B cell (primary cell): ENCODE measurements at places on chromosomes 11 and 22. TPM values are rescaled to one million over a fixed set of nuclear protein-coding genes. Genes with fewer than 3 reads are reported as not detected.

DNA sequence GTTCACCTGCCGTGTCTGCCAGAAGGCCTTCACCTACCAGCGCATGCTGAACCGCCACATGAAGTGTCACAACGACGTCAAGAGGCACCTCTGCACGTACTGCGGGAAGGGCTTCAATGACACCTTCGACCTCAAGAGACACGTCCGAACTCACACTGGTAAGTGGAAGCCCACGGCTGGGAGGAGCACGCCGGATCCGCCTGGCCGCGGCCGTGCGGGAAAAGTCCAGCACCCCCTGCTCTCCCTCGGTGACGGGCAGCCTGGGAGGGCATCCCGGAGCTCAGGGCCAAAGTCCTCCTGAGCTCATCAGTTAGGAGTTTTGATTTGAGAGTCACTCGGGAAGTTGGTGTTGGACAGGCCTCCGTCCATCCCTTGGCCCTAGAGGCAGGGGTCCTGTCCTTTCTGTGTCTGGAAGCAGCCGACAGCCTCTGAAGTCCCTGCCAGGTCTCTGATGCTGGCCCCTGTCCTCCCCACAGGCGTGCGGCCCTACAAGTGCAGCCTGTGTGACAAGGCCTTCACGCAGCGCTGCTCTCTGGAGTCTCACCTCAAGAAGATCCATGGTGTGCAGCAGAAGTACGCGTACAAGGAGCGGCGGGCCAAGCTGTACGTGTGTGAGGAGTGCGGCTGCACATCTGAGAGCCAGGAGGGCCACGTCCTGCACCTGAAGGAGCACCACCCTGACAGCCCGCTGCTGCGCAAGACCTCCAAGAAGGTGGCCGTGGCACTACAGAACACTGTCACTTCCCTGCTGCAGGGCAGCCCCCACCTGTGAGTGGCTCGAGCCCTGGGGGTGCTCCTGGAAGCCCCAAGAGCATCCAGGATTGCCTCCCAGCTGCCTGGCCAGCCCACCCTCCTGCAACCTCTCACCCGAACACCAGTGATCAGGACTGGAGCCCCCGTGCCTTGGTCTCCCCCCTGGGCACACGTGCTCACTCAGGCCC, 8.0 kb downstream of the OVOL1 start:
- DNase-seq = no peak
- H3K27ac ChIP-seq = no peak overlapping the region
- H3K27me3 ChIP-seq = peaks cover 41% of the 10 kb centered on the region

DNA sequence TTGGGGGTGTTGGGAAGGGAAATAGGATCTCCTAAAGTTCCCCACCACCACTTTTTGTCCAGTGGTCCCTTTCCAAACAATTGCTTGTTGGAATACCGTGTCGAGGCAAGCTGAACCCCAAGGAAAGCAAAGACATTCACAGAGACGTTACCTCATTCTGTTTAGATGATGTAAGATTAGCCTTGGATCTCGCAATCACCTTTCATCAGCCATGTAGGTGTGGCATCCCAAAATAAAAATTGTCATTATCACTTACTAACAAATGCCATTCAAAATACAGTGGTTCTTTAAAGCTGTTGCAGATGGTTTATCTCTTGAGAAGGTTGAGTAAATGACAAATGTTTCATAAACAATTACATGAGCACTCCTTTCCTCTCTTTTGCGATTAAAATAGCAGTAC, 86.5 kb upstream of the SLC25A18 start:
- no peaks in the 10 kb centered on the region for H3K36me3 ChIP-seq
- H3K27ac ChIP-seq = no peak overlapping the region
- H3K4me1 ChIP-seq = no peaks in the 10 kb centered on the region
- DNase-seq = no peak
- H3K4me3 ChIP-seq = no peak overlapping the region
- H3K27me3 ChIP-seq = no peaks in the 10 kb centered on the region

- DNase-seq = no peak
- no peaks in the 10 kb centered on the region for H3K27me3 ChIP-seq
- peaks cover 21% of the 10 kb centered on the region for H3K4me1 ChIP-seq
- no peak overlapping the region for H3K4me3 ChIP-seq
These were observed 1.2 kb downstream of the TTC36 start for GRCh38 chr11:118528511-118528910.

GRCh38 chr11:17613428-17613962, 66.4 kb downstream of the OTOG start:
- H3K36me3 ChIP-seq = no peaks in the 10 kb centered on the region
- H3K4me3 ChIP-seq = no peak overlapping the region
- no peak for DNase-seq
- H3K27ac ChIP-seq = no peak overlapping the region

- no peak for DNase-seq
- peaks cover 47% of the 10 kb centered on the region for H3K4me1 ChIP-seq
- H3K27me3 ChIP-seq = no peaks in the 10 kb centered on the region
- peak overlapping the region; percentile 96 for H3K27ac ChIP-seq
These were observed 478 bp downstream of the FAU start for GRCh38 chr11:65121447-65121864.

KRTAP5-10 gene
- 0.27 TPM in 1 of 2 replicates, not detected in the other for total RNA-seq

DNA sequence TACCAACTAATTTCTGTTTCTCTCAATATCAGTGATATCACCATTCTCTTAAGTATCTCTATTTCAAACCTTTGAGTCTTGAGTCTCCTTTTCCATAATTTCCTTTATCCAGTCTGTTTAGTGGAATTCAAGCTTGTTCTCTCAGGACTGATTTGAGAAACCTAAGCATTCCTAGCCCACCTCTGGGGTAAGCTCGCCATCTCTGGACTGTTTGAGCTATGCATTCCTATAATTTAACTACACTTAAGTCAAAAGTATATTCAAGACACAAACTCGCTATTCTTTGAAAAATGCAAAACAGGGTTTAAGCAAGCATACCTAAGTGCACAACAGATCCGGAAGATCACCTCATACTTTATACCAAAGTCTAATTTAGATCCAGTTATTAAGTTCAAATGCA, 2.1 kb upstream of the DLAT start:
- H3K4me1 ChIP-seq = peaks cover 18% of the 10 kb centered on the region
- H3K27me3 ChIP-seq = no peaks in the 10 kb centered on the region
- H3K4me3 ChIP-seq = no peak overlapping the region
- H3K27ac ChIP-seq = peak overlapping the region; percentile 43

- H3K4me1 ChIP-seq = no peaks in the 10 kb centered on the region
- no peaks in the 10 kb centered on the region for H3K36me3 ChIP-seq
- H3K4me3 ChIP-seq = no peak overlapping the region
- H3K27ac ChIP-seq = no peak overlapping the region
- no peaks in the 10 kb centered on the region for H3K27me3 ChIP-seq
These were observed 76.0 kb downstream of the CWC15 start for GRCh38 chr11:94897330-94897768.

DNA sequence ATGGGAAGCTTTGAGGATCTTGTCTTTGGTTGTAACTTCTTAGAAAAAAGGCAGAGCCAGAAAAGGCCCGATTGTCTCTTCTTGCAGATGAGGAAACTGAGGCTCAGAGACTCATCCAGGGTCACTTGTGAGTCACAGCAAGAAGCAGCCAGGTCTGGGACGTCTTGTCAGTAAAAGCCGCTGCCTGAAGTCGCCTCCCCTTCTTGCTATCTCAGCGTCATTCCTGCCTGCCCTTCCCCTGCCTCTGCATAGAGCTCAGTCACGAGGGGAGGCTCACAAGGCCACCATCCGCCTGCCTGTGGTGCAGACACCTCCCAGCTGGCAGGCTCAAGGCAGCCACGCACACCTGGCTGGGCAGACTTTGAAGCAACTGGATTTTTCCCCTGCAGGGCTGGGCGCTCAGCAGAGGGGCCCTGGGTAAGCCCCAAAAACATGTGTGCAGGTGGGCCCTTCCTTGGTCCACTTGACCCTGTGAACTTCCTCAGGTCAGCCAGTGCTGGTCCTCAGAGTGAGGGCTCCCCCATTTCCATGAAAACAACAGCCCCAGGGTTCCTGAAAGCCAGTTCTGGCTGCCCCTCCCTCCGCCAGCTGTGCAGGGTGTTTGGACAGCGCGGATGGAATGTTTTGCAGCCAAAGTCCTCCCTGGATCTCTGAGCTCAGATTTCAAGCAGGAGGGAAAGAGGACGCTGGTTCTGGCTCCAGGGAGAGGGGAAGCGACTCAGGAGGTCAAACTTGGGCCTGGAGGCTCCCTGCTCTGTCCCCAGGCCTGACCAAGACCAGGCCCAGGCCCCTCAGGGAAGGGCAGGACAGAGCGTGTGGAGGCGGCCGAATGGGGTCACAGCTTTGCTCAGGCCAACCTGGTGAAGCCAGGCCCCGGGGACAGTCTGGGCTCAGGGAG, 6.0 kb upstream of the RAB3IL1 start:
- H3K4me3 ChIP-seq = no peak overlapping the region
- no peak overlapping the region for H3K27ac ChIP-seq
- peak; percentile 8 for DNase-seq
- peaks cover 3% of the 10 kb centered on the region for H3K27me3 ChIP-seq

DNA sequence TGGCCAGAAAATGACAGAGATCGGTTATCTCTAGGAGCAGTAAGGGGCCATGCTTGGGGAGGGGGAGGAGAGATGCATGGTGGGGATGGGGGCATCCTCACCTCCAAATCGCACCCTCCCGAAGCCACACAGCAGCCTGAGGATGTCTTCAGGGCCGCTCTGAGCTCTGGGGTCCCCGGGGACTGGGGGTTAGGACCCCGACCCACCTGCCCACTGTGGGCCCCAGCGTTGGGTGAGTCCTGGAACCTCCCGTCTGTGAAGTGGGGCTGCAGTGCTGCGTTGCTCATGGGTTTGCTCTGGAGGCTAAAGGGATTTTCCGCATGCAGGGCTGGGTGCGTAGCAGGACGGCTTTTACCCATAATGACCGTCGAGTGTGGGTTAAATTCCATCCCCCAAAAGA, 1046.3 kb downstream of the BRD1 start:
- H3K4me1 ChIP-seq = no peaks in the 10 kb centered on the region
- H3K36me3 ChIP-seq = no peaks in the 10 kb centered on the region
- DNase-seq = no peak
- H3K27ac ChIP-seq = no peak overlapping the region

- no peak overlapping the region for H3K27ac ChIP-seq
- H3K4me3 ChIP-seq = no peak overlapping the region
- no peaks in the 10 kb centered on the region for H3K27me3 ChIP-seq
- peaks cover 10% of the 10 kb centered on the region for H3K4me1 ChIP-seq
These were observed 14.7 kb downstream of the IGLL1 start for GRCh38 chr22:23565305-23565914.

DNA sequence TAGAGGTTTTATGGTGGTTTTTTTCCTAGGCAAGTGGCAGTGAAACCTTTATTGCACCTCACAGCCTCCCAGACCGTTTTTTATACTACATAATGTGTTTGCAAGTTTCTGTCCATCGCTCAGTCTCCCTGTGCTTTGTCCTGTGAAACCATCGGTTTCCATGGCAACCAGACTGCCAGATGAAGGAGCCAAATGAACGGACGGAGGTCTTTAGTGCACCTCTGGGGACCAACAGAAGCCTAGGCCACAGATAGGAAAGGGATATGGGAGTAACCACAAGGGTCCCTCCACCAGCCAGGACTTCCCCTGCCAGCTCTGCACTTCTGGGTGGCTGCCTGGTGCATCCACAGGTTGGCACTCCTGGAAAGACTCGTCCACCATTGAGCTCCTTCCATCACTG, 165.0 kb downstream of the CHST1 start:
- H3K36me3 ChIP-seq = no peaks in the 10 kb centered on the region
- H3K27ac ChIP-seq = no peak overlapping the region
- DNase-seq = no peak
- no peaks in the 10 kb centered on the region for H3K4me1 ChIP-seq
- H3K27me3 ChIP-seq = no peaks in the 10 kb centered on the region
- H3K4me3 ChIP-seq = no peak overlapping the region

DNA sequence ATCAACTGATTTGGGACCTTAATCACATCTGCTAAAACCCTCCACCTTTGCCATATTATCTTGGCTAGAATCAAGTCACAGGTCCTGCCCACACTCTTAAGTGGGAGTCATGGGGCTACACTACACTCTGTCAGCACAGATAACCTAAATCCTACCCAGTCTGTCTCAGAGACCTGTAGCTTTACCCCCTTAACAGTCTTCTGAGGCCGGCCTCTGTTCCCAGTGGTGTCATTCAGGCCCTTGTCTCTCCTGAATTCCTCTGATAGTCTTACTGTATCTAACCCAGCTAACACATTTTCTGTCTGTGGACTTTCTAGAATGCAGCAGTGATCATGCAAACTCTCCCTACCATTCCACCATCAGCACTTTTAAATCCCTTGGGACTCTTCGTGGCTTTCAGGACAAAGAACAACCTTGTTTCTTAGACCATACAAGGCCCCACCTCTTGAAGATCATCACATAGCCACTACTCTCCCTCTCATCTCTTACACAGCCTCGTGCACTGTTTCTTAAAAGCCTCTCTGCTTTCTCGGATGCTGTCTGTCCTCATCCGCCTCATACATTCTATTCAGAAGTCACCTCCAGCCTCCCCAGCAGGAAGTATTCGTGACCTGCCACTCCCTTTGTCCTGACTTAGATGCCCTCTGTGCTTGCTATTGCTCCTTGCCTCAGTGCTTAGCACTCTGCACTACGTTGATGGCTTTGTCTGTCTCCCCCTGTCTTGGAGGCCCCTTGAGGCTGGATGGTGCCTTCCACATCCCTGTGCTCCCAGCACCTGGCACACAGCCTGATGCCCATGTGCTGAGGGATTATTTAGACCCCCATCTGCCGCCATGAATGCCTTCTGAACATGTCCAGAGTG, 57.9 kb downstream of the PANX1 start:
- peaks cover 14% of the 10 kb centered on the region for H3K4me1 ChIP-seq
- no peaks in the 10 kb centered on the region for H3K36me3 ChIP-seq
- no peaks in the 10 kb centered on the region for H3K27me3 ChIP-seq

PIH1D2 gene
- total RNA-seq = 0.22 and 0.67 TPM in 2 replicates

GRCh38 chr11:111402411-111402810, 23.3 kb upstream of the POU2AF1 start:
- no peak overlapping the region for H3K27ac ChIP-seq
- H3K36me3 ChIP-seq = no peaks in the 10 kb centered on the region
- no peaks in the 10 kb centered on the region for H3K27me3 ChIP-seq
- no peak for DNase-seq
- H3K4me3 ChIP-seq = no peak overlapping the region

- no peaks in the 10 kb centered on the region for H3K4me1 ChIP-seq
- no peaks in the 10 kb centered on the region for H3K27me3 ChIP-seq
- no peak for DNase-seq
- H3K4me3 ChIP-seq = no peak overlapping the region
- no peak overlapping the region for H3K27ac ChIP-seq
These were observed 45.1 kb downstream of the PHF21B start for GRCh38 chr22:44964722-44965078.

GRCh38 chr22:27487600-27488452, 313.7 kb downstream of the MN1 start:
- H3K4me3 ChIP-seq = no peak overlapping the region
- H3K4me1 ChIP-seq = no peaks in the 10 kb centered on the region
- no peaks in the 10 kb centered on the region for H3K36me3 ChIP-seq
- no peak overlapping the region for H3K27ac ChIP-seq
- DNase-seq = no peak

PRR5 gene
- total RNA-seq = 34.3 and 36.1 TPM in 2 replicates

HORMAD2 gene
- total RNA-seq = not detected in 2 replicates

- no peaks in the 10 kb centered on the region for H3K27me3 ChIP-seq
- H3K4me1 ChIP-seq = peaks cover 11% of the 10 kb centered on the region
- no peak overlapping the region for H3K27ac ChIP-seq
- no peak overlapping the region for H3K4me3 ChIP-seq
- H3K36me3 ChIP-seq = no peaks in the 10 kb centered on the region
These were observed 30.7 kb downstream of the PIWIL4 start for GRCh38 chr11:94597896-94598295.

CRYBB2 gene
- not detected in 2 replicates for total RNA-seq

OR4D9 gene
- not detected in 2 replicates for total RNA-seq

GRCh38 chr11:123806249-123806648, at the start of gene OR6M1:
Gene OR6M1, minus strand, starts transcription at chr11:123806349. Its CDS starts 0 bp downstream, at chr11:123806349.
- no peak for DNase-seq
- no peaks in the 10 kb centered on the region for H3K4me1 ChIP-seq
- no peak within 1 kb of the TSS for H3K4me3 ChIP-seq
- H3K27me3 ChIP-seq = no peaks in the 10 kb centered on the region
- H3K36me3 ChIP-seq = no peaks in the 10 kb centered on the region

TMEM109 gene
- 81.7 and 99.4 TPM in 2 replicates for total RNA-seq
